Left lobe of liver (tissue), 2 donors: ENCODE measurements at places on chromosomes 5 and 9.
A peak's percentile ranks its signal among the peaks of the same experiment; 100 is the strongest.

GRCh38 chr5:174837919-174838902, 113.8 kb downstream of the MSX2 start:
- no peak for DNase-seq

- DNase-seq, result no peak
Observed at GRCh38 chr9:114229295-114229694, 74.0 kb downstream of the COL27A1 start.

DNA sequence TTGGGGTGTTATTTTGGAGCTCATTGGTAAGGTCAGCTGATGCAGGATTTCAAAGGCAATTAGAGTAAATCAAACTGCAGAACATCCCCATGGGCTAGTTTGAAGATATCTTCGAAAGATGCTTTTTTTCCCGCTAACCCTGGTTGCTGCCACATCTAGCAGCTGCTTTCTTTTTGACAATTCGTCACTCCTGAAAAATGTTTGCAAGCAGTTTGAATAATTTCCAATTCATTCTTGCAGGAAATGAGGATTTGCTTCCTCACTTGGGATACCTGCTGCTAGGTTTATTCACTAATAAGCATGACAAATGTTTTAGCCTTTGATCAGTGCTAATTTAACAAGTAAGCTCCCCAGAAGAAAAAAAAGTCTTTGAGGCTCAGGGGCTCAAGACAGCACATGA, 649.6 kb upstream of the RORB start:
- DNase-seq, result no peak

GRCh38 chr5:67674159-67674655, 477.6 kb upstream of the CD180 start:
- no peak for DNase-seq

DNA sequence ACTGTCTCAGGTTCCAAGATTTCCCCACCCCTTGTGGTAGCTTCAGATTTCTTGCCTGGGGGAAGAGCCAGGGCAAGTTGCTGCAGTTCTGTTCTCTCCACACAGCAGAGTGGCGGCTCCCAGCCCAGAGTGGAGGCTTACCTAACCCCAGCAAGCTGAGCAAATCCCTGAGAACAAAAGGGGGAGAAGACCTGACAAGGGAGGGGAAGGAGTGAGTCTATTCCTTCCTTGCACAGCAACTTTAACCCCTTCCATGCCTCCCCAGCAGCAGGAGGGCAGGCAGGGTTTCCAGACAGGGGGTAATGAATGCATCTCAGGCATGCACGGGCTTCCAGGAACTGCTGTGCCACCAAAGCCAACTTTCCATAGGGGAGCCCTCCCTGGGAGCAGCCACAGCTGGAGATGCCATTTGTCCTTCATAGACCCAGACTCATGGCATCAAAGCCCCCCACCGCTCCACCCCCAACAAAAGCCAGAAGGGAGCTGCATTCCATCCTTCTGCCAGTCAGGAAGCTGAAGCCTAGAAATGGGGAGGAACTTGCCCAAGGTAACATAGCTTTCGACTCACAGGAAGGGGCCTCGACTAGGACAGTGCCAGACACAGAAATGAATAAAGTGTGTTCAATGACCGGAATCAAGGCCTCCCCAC, 28.8 kb upstream of the FAT2 start:
- no peak for DNase-seq

GRCh38 chr9:104873489-104873850, 54.5 kb downstream of the ABCA1 start:
- DNase-seq, result no peak

DNA sequence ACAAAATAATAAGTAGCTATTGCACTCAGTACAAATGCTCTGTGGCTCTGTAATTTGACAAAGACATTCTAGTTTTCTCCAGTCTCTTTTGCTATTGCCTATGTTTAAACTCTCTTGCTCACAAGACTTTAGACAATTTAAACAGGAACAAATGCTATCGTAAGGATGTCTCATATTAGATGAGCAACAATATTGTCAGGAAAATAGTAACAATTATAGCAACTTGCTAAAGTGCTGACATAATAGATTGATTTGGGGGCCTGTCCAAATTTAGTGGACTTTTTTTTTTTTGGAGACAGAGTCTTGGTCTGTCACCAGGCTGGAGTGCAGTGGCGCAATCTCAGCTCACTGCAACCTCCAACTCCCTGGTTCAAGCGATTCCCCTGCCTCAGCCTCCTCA, 11.8 kb downstream of the KIF2A start:
- DNase-seq, result no peak

DNA sequence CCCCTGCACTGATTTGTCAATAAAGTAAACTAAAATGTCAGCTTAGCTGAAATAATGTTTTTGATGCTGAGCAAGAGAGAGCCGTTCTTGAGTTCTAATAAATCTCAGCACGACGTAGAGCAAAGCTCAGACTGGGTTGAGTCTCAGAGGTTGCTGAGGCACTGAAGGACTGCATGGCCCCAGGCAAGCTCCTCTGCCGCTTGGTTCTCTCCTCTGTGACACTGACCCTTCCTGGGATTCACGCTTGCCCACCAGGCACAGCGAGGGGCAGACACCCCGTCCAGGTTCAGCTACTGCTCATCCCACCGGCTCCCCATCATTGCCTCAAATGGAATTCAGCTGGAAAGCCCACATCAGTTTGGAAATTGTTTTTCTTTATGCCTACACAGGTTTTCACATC, 129.8 kb downstream of the IRX2 start:
- DNase-seq, result no peak

DNA sequence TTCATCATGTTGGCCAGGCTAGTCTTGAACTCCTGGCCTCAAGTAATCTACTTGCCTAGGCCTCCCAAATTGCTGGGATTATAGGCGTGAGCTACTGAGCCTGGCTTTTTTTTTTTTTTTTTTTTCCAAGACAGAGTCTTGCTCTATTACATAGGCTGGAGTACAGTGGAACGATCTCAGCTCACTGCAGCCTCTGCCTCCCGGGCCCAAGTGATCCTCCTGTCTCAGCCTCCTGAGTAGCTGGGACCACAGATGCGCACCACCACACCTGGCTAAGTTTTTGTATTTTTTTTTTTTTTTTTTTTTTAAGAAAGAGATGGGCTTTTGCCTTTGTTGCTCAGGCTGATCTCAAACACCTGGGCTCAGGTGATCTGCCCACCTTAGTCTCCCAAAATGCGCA, 26.2 kb upstream of the GPR21 start:
- DNase-seq, result no peak

DNA sequence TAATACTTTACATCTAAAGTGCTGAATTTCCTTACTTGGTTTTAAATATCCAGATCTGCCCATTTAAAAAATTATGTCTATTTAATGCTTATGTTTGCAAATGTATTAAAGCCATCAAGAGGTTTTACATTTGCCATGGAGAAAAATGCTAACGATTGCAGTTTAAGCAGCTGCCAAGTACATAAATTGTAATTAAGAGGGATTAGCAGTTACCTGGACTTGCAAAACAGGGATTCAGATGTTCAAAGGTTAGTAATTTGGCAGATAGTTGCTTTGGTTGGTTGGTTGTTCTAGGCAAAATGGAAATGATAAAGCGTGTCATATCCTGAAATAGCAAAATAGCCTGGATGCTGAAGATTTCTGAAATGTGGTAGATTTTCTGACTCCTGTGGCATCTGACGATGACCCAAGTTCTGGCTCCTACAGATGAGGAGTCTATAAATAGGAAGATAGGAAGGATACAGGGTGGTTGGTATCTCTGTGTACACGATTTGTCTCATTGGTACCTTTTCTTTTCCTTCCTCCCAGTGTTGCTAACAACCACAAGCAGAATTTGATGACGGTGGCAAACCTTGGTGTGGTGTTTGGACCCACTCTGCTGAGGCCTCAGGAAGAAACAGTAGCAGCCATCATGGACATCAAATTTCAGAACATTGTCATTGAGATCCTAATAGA, 282.9 kb downstream of the NR3C1 start:
- no peak for DNase-seq

DNA sequence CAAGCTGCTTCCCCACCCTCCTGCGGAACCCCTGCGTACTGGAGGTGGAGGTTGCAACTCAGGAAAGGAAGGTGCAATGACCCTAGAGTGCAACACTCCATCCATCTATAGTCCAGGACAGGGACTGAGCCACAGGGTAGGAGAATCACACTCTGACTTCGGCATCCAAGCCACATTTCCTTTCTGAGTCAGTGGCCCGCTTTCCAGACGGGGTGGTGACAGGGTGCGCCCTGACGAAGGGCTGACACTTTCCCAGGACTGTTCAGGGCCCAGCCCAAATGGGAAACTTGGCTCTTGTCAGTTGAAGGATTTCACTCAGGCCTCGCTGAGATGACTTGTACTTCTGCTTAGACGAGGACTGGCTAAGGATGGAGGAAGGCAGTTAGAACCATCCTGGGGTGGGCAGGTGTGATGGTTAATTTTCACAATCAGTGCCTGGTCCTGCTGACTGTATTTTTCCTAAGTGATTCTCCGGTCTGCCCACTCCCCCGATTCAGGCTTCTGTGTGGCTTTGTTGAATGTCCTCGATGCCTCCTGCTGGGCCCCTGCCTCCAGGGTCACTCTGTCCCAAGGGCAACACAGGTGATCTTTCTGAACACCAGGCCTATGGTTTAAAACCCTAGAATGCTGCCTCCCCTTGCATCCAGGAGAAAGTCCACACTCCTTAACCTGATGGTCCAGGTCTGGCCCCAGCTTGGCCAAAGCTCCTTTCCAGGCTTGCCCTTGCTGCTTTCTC, 228.1 kb downstream of the FSTL4 start:
- peak; percentile 37 for DNase-seq

GRCh38 chr9:134069480-134070399, 1.9 kb upstream of the BRD3 start:
- DNase-seq, result no peak

DNA sequence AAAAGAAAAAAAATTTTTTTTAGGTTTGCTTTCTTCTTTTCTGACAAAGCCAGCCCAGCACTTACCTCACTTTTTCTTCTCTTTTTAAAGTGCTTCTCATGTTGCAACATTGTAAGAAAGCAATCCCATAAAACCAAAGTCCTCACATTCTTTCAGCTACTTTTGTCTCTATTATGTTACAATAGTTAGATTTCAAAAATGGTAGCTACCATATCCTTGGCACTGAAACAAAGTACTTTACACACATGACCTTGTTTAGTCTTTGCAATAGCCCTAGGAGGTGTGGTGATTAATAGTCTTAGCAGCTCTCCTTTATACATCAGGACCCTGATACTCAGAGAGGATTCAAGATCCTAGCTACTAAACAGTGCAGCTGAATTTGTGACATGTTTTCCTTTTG, 23.5 kb upstream of the CARTPT start:
- DNase-seq, result no peak

GRCh38 chr9:87286506-87286905, 211.2 kb upstream of the DAPK1 start:
- DNase-seq, result no peak

DNA sequence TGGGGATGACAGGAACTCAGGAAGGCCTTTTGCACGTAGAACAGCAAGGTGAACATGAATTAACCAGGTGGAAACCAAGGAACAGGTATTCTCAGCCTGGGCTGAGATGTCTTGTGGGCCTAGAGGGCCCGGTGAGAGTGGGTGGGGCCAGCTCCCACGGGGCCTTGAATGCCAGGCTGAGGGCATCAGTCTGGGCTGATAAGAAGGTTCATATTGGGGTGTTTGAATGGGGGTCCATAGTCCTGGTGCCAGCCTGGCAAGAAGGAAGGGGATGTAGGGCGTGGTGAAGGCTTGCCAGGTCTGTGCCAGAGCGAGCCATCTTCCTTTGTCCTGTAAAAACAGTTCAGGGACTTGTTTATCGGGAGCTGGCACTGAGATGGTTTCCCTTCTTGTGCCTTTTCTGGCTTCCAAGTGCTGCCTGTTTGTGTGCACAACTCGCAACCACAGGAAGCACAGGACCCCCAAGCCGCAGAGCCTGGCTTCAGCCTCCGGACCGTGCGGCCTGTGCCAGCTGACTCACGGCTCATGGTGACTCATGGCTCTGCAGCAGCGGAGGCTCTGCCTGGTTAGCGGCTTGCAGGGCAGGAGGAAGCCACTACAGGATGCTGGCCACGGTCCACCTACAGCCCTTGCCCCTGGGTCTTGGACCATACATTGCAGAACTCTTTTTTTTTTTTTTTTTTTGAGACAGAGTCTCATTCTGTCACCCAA, 2.4 kb downstream of the CARD19 start:
- DNase-seq, result peak; percentile 70

DNA sequence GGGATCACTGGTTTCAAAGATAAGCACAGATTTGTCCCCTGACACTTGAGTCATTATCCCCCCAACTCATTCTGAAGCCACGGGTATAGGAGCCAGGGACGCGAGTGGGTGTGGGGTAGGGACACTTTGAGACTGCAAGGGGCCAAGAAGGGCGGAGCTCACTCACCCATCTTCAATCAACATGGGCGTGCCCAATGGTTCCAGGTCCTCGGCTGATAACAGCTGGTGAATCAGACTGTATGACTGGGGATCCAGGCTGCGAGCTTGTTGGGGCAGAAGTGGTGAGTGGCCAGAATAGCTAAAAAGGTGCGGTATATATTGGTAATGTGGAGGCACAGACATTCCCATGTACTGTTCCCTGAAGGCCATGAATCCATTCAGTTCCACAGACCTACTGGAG, 30.7 kb upstream of the NR5A1 start:
- DNase-seq, result no peak

DNA sequence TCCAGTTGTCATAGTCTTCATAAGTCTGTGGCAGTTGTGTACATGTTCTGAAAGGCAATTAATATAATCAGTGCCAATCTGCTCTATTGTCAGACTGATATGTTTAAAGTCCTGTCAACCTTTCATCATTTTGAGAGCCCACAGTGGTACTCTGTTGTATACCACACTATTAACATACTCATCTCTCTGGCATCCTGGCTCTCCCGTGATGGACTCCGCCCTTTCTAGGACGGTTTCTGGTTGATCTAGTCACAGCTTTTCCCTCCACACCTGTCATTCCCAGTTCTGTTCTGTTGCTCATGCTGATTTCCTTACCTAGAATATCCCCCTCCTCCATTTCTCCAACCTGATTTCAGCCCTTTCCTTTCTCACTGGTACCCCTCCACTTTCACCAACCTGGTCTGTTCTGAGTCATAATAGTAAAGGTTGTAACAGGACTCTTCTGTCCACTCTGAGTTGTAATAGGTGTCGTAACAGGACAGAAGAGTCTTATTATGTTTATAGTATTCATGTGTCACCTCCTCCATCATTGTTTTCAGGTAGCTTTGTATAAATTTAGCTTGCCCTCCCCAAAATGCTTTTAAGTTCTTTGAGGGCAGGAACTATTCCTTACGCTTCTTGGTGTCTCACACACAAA, 4.1 kb downstream of the PTCD2 start:
- no peak for DNase-seq

- DNase-seq, result peak; percentile 33
Observed at GRCh38 chr9:134858051-134858841, 22.4 kb upstream of the FCN2 start.

DNA sequence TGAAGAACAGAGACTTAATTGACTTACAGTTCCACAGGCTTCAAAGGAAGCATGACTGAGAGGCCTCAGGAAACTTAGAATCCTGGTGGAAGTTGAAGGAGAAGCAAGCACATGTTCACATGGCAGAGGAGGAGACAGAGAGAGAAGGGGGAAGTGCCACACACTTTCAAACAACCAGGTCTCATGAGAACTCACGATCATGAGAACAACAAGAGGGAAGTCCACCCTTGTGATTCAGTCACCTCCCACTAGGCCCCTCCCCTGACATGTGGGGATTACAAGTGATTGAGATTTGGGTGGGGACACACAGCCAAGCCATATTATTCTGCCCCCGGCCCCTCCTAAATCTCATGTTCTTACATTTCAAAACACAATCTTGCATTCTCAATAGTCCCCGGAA, 19.5 kb downstream of the NR3C1 start:
- no peak for DNase-seq
